NCI-H510A treated with DMSO at 0.1 percent for 48 hours (cell line): ENCODE measurements at places on chromosomes 4 and X.

- DNase-seq: peak; percentile 13
Measured at GRCh38 chr4:114378305-114378903, 220.2 kb upstream of the UGT8 start.

- no peak for DNase-seq
Measured at GRCh38 chr4:152677117-152677516, 2.7 kb downstream of the TMEM154 start.

GRCh38 chr4:141074098-141074878 is 59.0 kb downstream of the RNF150 start:
- no peak for DNase-seq

DNA sequence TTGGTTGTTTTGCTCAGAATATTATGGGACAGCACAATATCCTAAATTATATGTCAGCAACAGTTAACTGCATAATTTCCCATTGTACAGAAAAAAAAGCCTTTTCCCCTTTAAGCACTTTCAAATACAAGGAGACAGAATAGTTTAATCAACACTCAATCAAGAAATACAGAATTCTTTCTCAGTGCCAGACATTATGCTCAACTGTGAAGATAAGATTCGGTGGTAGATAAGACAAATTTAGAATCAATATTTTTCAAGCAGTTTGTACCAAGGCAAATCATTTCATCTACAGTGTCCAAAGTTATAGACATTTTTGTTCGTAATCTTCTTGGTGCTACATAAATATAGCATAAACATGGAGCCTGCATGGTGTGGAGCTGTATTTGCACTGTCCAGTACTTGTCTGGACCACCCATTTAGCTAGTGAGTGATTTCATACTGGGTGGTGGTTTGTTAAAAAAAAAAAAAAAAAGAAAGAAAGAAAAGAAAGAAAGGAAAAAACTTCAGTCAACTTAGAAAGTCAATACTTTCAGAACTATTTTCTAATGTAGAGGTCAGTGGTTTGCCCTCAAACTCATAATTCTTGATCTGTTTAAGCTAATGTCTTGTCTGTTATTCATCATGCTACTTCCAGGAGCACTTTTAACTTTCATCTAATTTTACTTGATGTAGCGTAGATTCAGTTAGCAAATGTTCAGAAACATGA is 522.9 kb downstream of the FAT4 start:
- DNase-seq: no peak

- no peak for DNase-seq
Measured at GRCh38 chr4:143023239-143023918, 161.3 kb upstream of the USP38 start.

GRCh38 chr4:147060151-147060931 is 114.7 kb upstream of the TTC29 start:
- no peak for DNase-seq

DNA sequence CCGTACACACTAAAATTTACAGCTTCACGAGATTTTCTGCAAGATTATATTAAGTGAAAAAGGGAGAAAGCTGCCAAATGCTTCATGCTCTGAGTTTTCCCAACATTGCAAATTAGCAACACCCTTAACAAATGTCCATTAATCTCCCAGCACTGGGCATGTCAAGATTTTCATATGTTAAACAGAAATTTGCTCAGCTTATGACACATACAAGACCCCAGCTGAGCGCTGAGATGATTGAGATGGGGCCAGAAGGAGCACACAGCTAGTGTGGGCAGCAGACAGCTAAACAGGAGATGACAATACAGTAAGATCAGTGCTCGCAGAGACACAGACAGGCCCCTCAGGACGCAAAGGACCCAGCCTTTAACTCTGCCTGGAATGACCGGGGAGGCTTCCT is 208.8 kb downstream of the STK32B start:
- DNase-seq: no peak

DNA sequence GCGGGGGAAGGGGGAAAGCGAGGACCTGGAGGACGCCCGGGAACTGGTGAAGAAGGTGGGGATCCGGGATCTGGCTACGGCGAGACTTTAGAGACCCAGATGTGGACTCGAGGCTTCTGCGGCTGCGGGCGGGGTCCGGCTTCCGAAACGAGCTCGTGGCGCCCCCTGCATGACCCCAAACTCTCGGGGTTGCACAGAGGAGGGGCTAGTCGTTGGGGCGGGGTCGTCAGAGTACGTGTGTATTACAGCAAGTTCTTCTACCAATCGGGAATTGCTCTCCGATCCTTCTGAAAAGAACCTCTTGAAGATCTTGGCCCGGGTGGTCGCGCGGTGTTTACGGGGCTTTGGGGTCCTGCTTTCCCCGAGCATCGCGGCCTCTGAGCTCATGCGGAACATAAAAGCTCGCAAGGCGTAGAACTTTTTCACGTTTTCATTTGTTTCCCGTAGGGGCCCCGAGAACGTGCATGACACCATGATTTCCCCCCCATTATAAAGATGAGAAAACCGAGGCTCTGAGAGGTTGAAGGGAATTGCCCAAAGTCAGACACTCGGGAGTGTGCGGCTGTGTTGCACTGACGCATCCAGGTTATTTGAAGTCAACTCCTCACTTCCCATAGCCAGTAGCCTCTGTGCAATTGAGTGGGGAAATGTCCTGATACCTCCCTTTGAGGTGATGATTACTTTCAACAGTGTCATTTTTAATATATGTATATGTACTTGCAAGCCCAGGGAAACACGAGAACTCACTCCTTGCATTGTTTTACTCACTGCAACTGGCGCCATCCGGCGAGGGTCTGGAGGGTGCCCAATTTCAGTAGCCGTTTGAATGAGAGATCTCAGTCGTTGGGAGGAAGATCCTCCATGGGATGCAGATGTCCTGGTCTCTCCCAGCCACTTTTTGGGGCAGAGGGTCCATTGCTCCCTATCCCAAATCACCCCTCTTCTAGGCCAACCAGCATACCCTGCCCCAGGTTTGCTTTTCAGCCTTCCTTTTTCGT is at the start of gene BEND4:
BEND4 (minus strand) TSS at position 149 of the 998 bp plus-strand sequence. CDS start 512 bp downstream, outside the sequence.
- DNase-seq: no peak

DNA sequence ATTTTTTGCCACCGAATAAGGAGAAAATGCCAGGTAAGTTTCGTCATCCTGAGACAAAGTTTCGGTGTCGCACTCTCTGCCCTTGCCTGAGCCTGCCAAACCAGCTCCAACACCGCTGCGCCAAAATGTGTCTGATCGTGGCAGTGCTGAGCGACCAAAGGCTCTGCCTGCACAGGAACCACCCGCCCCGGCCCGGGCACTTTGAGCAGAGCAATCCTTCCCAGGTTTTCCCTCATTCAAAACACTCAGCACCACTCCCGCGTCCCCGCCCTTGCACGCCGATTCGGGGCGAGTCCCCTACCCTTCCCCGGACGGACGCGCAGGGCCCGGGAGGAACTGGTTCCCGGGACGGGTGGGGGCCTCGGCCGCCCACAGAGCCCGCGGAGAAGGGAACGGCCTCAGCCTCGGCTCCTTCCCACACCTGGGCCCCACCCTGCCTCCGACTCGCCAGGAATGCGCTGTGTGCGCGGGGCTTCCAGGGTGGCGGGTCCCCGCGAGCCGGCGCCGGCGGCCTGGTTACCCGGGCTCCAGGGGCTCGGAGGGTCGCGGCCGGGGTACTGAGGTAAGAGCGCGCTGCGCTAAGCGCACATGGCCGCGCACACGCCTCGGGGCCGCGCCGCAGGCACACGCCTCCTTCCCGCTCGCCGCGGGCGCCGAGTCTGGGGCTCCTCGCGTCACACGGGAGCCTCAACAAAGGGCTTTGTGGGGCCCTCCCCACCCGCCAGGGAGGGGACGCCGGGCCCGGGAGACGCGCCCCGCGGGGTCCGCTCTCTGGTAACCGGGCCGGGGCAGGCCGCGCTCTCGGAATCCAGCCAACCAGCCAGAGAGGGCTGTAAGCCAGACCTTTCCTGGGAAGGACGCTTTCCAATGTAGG is at the start of gene C4orf36:
C4orf36 (minus strand) TSS at position 661 of the 874 bp plus-strand sequence. CDS start 902 bp downstream, outside the sequence.
- DNase-seq: peak; percentile 83

GRCh38 chr4:6641164-6641970 is 882 bp downstream of the MRFAP1 start:
- DNase-seq: no peak

- no peak for DNase-seq
Measured at GRCh38 chr4:109559625-109559982, 442 bp upstream of the MCUB start.

DNA sequence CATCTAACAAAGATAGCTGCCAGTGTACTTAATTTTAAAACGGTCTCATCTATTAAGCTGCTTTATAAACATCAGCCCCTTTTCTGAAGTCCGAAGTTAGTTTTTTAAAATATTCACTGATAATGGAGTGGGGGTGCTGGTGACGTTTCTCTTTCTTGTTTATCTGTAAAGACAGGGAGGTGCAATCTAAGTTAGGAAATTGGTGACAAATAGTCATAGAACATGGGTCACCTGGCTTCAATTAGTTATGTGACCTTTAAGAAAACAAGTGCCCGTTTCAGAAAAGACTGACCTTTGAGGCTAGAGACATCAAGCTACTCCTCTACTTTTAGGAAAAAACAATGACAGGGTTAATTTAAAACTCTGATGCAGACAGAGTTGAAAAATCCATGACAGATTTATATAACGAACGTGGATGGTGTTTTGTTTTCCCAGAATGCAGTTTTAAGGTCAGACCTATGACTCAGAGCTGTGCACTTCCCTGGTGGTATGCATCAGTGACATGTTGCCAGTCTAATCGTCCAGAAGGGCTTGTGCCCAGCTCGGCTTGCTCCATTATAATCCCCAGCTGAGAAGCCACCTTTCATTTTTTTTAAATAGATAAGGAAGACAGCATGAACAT is 38.2 kb downstream of the FHL1 start:
- no peak for DNase-seq

GRCh38 chr4:41305476-41305875 is 48.7 kb downstream of the UCHL1 start:
- peak; percentile 26 for DNase-seq

- no peak for DNase-seq
Measured at GRCh38 chr4:165964591-165964990, 91.6 kb downstream of the TLL1 start.

DNA sequence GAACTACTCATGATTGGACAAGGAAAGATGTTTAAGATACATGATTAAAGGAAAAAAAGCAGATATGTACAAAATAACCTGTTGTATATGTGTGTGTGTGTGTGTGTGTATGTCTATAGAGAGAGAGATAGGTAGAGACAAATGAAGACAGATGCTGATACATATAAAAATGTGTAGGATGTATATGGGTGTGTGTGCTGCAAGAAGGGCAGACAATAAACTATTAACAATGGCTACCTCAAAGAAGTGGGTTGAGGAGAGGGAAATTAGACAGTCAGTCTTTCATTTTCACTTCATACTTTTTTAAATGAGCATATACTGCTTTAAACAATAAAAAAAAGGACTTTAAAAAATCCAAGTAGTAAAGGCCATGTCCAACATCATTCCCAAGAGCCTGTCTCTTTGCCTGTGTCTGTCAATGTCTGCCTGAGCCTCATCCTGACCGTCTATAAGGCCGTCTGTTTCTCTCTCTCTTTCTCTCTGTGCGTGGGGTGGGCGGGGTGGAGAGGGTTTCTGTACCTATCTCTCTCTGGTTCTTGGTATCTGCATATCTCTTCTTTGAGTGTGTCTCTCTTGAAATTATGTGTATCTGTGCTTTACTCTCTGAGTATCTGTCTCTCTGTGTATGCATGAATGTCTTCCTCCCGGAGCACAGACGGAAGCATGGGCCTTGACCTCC is 62.8 kb downstream of the LRBA start:
- no peak for DNase-seq

- DNase-seq: no peak
Measured at GRCh38 chr4:118894034-118894433, 5.4 kb downstream of the SYNPO2 start.

DNA sequence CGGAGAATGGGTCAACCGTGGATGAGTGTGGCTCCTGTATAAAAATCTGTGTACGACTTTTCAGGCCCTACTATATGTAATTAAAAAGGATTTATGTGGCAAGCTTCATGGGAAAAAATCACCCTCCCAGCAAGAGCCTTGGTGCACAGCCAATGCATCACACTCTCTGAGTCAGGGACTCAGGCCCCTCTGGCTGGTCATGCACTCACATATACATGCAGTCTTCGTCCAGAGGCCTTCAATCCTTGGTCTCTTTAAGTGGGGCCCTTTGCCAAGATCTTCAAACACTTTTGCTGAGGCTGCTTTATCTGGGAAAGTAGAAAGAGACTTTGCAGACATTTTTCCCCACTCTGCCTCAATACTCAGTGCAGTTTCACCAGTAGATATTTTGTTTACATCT is 311.4 kb upstream of the FSTL5 start:
- DNase-seq: no peak

DNA sequence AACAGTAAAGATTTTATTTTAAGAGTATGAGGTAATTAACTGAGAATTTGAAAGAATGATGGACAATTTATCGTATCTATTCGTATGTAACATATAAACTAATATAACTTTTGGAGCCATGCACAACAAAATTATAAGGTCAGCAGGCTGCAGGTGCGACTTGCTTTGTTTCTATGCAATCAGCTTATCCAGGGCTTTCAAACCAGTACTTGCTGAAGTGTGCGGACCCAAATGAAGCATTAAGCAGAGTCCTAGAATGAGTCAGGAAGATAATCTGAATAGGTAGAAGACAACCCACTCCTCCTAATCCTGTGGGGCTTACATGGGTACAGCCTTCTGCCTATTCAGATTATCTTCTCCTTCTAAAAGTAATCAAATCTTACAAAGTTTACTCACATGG is 2.1 kb downstream of the NSD2 start:
- DNase-seq: no peak

- peak; percentile 3 for DNase-seq
Measured at GRCh38 chrX:111914398-111915090, 38.6 kb downstream of the TRPC5OS start.

DNA sequence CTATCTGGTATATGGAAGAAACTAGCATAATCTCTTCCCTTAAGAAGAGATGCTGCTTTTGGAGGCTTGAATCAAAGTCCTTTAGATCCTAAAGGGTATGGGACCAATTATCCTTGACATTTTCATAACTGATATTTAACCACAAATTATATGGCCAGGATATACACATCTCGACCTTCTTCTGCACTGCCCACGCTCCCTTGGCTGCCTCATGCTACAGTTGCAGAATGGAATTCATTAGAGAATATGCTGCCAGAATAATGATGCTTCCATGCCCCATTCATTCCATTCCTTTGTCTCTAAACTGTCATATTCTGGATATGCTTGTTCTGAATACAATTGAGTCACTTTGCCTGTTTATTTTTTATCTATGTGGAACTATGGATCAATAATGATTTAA is 157.1 kb upstream of the PACRGL start:
- DNase-seq: no peak

GRCh38 chr4:25666031-25666630 is 10.5 kb downstream of the SLC34A2 start:
- no peak for DNase-seq

GRCh38 chr4:139246166-139246565 is 33.9 kb downstream of the MGARP start:
- no peak for DNase-seq

DNA sequence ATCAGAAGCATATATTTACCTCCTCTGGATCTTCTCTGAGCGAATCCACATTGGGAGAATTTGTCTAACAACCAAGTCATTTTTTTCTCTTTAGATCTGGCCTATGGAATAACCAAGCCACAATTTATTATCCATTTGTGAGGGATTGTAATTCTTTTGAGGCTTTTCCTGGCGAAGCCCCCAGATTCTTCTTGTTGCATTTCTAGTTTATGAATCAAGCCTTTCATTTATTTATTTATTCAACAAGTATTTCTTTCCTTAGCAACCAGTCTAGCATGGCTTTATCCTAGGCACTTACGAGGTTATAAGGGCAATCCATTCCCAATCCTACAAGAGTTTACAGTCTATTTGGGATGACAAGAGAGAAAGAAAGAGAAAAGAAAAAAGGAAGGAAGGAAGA is 18.4 kb upstream of the FNIP2 start:
- no peak for DNase-seq

GRCh38 chr4:153169776-153170175 is 34.5 kb upstream of the TRIM2 start:
- no peak for DNase-seq
